ENCODE measurements at places on chromosomes 5 and 9. TPM values are rescaled to one million over a fixed set of nuclear protein-coding genes. Genes with fewer than 3 reads are reported as not detected.

DNA sequence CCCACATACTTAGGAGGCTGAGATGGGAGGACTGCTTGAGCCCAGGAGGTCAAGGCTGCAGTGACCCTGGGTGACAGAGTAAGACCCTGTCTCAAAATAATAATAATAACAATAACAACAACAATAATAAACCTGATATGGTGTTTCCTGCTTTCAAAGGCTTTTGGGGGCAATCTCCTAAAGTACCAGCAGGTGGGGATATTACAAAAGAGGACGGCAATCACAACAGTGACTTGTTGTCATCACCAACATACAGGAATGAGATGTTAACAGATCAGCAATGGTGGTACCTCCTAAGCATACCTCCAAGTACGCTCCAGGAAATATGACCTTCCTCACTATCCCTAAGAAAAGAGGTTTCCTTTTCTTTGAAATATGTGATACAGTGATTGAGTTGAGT, 91.1 kb upstream of the RNF180 start:
- DNase-seq = no peak

- DNase-seq = no peak
These were observed 152.8 kb upstream of the TAS2R1 start for GRCh38 chr5:9782826-9783560.

CNTNAP3B gene
- 11.1 TPM for total RNA-seq

DNA sequence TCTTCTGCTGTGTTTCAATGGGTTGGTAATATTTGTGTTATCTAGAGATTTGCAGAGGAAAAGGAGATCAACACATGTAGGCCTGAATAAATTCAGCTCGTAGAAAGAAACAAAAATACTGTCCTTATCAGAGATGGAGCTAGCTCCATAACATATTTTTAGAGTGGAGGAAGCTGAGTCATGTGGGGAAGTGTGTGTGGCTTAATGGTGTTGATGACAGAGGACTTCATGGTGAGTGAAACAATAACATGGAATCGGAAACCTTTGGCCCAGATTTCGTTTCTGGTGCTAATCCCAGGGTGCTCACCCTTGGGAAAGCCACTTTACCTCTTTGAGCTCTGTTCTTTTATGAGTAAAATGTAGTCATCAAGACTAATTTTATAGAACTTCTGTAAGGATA, 825.0 kb downstream of the TLR4 start:
- no peak for DNase-seq

DNA sequence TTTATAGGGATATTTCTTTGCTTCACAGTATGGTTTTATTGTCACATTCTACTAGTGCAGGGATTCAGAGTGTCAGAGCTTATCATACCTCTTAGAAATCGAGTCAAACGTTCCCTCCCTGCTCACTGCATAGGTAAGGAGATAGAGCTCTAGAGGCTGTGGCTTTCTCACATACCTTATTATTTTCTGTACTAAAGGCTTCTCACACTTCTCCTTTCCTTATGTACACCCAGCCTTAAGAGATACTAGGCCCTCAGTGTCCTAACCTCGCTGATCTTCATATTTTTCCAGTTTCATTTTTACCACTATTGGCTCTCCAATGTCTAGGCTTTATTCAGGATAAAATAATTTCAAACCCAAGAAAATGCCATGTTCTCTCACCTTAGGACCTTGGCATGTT, 297.3 kb upstream of the RIOK2 start:
- no peak for DNase-seq

- DNase-seq = no peak
These were observed 211.1 kb downstream of the EFNA5 start for GRCh38 chr5:107459605-107460004.

CCDC171 gene
- 2.9 TPM for total RNA-seq

HTR1A gene
- total RNA-seq = not detected

DNA sequence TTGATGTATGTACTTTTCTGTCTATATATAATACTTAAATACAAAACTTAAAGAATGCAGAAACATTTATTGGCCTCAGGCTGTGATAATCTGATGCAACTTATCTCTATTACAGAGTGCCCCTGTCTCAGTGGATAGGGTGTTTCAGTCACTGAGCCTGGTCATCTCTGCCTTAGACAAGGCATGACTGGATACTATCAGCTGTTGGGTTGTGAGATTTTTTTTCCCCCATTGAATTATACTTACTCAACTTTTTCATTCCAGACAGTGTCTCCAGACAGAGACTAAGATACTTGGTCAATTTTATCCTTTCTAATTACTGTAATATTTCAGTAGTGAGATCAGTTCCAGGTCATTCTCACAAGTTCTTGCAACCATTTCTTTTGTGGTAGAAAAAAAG, 26.7 kb downstream of the XRCC4 start:
- DNase-seq = no peak

- no peak for DNase-seq
These were observed 209.3 kb downstream of the ZNF608 start for GRCh38 chr5:124537107-124537506.

GRCh38 chr5:133675376-133676154, 63.2 kb upstream of the FSTL4 start:
- no peak for DNase-seq

- DNase-seq = no peak
These were observed 6.6 kb downstream of the SLC2A6 start for GRCh38 chr9:133472277-133472645.

- DNase-seq = no peak
These were observed 11.3 kb downstream of the CYSTM1 start for GRCh38 chr5:140186267-140186671.
